Activated naive CD4-positive, alpha-beta T cell (primary cell): ENCODE measurements at places on chromosomes 4 and X.

DNA sequence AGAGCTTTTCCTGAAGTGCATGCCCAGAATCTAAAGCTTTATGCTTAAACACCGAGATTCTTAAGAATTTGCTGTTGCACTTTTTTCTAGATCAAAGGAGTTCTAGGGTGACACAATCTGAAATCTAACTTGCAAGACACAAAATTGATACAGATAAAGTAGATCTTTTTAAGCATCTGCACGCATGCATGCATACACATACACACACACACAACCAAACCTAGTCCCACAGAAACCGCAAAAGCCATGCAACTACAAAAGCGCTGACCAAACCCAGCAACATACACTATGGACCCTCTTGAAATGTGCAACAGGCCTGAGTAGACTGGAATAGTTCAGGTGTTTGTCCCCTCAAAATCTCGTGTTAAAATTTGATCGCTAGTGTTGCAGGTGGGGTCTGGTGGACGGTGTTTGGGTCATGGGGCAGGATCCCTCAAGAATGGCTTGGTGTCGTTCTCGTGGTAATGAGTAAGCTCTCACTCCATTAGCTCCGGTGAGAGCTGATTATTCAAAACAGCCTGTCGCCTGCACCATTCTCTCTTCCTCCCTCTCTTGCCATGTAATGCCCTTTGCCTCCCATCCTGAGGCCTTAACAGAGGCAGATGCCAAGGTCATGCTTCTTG is 52.7 kb downstream of the IRF2 start:
- no peak for DNase-seq

DNA sequence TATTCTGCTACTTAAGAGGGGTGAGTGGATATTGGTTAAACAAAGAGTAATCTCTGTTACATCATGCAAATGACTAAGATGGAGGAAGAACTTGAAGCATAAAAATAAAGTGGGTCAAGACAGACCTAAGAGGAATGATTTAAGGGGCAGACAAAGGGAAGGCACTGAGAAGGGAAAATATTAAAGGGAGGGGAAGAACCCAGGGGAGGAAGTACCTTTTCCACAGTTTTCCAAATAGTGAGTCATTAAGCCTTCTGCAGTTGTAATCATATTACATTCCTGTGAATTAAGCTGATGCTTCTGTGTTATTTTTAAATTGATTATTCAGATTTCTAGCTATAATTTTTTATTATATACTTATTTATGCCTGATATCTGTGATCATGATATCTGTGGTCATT is 253.3 kb downstream of the CENPC start:
- DNase-seq: no peak

- no peak for DNase-seq
These were observed 9.6 kb downstream of the ODAPH start for GRCh38 chr4:75565481-75565880.

GRCh38 chr4:13673167-13673566 is 45.6 kb upstream of the BOD1L1 start:
- DNase-seq: no peak

DNA sequence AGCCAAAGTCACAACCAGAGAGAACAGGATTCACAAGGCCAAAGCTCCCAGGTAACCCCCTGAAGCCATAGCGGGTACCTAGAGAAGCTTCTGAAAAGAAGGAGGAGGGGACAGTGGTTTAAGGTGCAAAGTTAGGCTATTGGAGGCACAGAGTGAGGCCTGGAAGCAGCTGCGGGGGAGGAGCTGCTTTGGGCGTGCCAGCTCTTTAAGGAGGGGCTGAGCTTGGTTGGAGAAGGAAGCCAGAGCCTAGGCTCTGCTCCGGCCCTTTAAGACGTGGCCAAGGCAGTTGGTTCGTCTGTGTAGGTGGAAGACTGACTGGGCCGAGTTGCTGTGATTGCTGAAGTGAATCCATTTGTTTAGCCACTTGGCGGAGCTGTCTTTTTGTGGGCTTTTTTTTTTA is 1.5 kb downstream of the KLF8 start:
- no peak for DNase-seq

GRCh38 chr4:33045334-33045733 is 2325.2 kb downstream of the PCDH7 start:
- DNase-seq: no peak

DNA sequence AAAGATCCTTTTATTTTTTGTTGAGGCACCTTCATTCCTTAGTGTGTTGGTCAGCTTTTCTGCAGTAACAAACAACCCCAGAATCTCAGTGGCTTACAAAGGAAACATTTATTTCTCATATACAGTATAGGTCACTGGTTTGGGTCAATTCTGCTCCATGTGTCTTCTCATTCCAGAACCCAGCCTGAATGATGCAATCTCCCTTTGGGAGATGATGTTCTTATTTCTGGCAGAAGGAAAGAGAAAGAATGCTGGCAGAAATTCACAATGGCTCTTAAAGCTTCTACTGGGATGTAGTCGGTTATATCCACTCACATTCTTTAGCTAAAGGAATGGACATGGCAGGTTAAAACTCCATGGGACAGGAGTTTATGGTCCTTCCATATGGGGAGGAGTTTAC is 42.3 kb downstream of the IDS start:
- no peak for DNase-seq

GRCh38 chr4:1402021-1402515 is 4.2 kb downstream of the NKX1-1 start:
- no peak for DNase-seq

- no peak for DNase-seq
These were observed 730 bp downstream of the MANBA start for GRCh38 chr4:102759831-102760644.

- DNase-seq: no peak
These were observed 60.2 kb downstream of the KCNIP4 start for GRCh38 chr4:21888195-21888976.

- no peak for DNase-seq
These were observed 436.2 kb downstream of the FAT4 start for GRCh38 chr4:125750828-125751466.

GRCh38 chr4:7941965-7942496 is 2.4 kb upstream of the AFAP1 start:
- no peak for DNase-seq
